B cell (primary cell): ENCODE measurements at places on chromosomes 1 and 21. TPM values are rescaled to one million over a fixed set of nuclear protein-coding genes. Genes with fewer than 3 reads are reported as not detected.

- no peak for DNase-seq
Measured at GRCh38 chr1:231817801-231818200, 191.2 kb downstream of the DISC1 start.

VWA5B1 gene
- not detected in 2 replicates for total RNA-seq

LRRC8D gene
- 46.8 and 47.0 TPM in 2 replicates for total RNA-seq

SV2A gene
- total RNA-seq, result 0.07 and 0.10 TPM in 2 replicates

GRCh38 chr1:47178654-47179016, 11.2 kb downstream of the PDZK1IP1 start:
- DNase-seq, result no peak

DNA sequence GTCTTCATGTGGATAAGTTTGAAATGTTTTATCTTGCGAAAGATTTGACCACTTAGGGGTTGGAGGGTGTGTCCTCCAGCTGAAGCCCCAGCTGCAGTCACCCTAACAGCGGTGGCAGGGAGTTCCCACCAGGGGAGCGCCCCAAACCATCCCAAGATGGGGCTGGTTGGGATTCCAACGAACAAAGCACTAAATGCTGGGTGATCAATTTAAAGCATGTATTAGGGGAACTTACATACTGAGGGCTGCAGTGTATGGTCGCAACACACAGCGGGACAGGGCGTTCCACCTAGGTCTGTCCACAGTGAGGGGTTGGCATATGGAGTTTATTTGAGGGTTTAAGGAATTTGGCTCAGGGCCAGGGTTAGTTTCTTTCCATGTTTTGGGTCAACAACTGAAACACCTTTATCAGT, 26.3 kb downstream of the SLC37A1 start:
- DNase-seq, result no peak
